Iris pigment epithelial cell (primary cell): ENCODE measurements at places on chromosomes 11 and 22.

GRCh38 chr22:26041931-26042330 lies 127.3 kb upstream of the SEZ6L start:
- no peak for DNase-seq

- no peak for DNase-seq
These were observed 9.8 kb downstream of the APOL5 start for GRCh38 chr22:35727436-35727835.

GRCh38 chr11:83608571-83608970 lies 322.4 kb upstream of the CCDC90B start:
- no peak for DNase-seq

DNA sequence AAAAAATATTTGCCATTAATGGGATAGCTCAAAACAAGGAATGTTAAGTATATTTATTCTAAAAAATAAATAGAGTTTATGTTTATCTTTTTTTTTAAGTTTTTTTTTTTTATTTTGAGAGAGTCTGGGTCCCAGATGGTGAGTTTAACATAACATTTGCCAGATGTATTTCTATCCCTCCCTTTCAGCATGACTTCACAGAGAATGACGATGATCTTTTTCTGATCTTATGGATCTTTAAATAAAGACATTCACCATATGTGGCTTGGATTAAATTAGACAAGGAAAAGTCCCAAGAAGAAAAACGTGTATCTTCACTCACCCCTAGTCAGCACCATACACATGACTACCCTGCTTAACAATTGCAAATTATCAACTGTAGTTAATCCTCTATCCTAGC lies 839.8 kb upstream of the CNTN5 start:
- DNase-seq: no peak

- no peak for DNase-seq
These were observed 701 bp downstream of the TMEM216 start for GRCh38 chr11:61392981-61393595.

DNA sequence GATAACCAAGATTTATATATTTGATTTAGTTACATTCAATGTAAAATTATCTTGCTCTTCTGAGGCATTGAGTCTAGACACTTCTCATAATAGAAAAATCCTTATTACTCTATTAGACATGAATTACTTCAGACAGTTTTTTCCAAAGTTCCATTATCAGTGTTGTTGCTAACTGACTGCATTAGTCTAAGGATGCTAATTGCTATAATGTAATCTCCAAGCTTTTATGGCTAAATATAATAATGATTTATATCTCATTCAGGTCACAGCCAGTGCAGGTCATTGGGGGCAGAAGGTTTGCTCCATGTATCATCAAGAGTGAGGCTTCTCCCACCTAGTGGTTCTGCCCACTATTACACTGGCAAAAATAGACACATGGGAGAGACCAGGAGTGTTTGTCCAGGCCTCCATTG lies 377.2 kb upstream of the DDI1 start:
- DNase-seq: peak; percentile 39

GRCh38 chr22:48581205-48581766 lies 1246.4 kb downstream of the BRD1 start:
- no peak for DNase-seq

DNA sequence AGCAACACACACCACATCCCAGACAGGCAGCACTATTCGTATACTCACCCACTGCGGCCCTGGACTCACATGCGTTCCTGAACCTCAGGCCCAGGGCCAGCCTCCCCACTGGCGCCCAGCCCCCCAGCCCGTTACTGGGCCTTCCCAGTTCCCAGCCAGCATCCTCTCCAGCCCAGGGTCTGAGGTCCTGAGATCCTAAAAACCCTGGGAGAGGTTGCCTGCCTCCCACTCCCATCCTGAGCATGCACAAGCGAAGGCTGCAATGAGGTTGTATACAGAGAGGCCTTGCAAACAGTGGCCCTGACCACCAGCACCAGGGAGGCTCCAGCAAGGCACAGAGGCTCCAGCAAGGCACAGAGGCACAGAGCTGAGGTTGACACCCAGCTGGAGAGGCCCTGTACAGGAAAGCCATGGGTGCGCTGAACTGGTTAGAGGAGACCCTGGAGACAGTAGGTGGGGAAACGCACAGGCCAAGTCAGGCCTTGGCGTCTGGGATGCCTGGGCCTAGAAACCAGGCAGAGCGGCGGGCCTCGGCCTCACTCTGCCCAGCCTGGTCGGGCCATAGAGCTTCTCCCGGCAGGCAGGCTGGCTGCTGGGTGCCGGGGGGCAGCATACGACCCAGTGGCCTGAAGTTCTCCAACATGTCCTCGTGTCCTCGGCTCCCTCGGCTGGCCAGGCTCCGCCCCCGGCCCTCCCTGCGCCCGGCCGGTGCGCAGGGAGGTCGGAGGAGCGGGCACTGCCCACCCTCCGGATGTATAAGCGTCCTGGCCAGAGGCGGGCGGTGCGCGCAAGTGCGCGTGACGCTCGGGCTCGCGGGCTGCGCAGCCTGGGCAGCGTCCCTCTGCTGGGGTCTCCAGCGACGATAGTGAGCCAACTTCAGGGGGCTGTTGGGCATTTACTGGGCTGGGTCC lies 2.3 kb upstream of the TBX1 start:
- no peak for DNase-seq

GRCh38 chr11:45212566-45213315 lies 66.3 kb downstream of the PRDM11 start:
- no peak for DNase-seq

GRCh38 chr11:69131644-69132300 lies 24.0 kb upstream of the SMIM38 start:
- peak; percentile 71 for DNase-seq

DNA sequence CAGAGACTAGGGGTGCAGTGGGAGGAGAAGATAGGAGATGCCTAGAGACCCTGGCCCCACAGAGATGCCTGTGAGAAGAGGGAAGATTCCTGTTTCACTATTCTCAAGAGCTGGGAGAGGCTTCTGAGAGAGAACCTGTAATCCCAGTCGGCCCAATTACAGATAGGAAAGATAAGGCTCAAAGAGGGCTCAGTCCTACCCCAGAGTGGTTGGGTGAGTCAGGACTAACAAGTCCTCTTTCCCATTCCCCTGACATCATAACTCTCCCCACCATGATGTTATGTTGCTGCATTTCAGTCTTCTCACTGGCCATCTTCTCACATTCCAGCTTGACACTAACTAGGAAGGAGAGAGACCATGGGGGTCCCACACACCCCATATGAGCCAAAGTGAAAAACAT lies 17.9 kb downstream of the ARHGEF12 start:
- peak; percentile 49 for DNase-seq

- no peak for DNase-seq
These were observed 121.7 kb downstream of the PARVA start for GRCh38 chr11:12499071-12499470.

GRCh38 chr11:85735876-85736460 lies 50.0 kb upstream of the CCDC89 start:
- DNase-seq: no peak

DNA sequence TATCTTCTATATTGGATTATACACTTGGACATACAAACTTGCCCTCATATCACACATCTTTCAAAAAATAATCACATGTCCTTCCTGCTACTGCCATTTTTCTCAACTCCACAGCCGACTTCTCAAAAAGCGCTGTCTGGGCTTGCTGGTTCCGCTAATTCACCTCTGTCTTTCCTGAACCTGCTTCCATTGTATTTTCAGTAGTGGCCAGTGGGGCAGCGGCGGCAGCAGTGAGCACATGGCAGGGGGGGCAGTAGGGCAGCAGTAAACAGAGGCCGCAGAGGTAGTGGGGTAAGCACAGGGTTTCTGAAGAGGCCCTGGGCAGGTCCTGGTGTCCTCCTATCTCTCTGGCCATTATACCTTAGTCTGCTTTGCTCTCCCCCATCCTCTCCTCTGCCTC lies 126.3 kb downstream of the RRAS2 start:
- no peak for DNase-seq

DNA sequence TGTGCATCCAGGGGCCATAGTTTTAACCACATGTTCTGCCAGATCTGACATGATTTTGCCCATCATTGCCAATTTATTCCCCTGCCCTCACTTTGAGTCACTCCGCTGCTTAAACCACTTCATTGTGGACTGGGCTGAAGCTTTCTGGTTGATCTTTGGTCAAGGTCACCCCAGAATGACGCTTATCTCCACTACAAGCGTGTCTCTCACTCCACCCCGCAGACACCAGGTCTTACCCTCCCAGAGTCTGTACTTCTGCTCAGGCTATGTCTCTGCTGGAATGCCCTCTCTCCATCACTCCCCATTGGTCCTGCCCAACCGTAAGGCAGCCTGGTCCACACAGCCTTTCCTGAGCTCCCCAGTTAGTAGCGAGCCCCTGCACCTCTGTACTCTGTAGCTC lies 170.5 kb upstream of the SYT13 start:
- DNase-seq: no peak
